Progenitor cell of endocrine pancreas (in vitro differentiated cells): ENCODE measurements at places on chromosomes 3 and 15. TPM values are rescaled to one million over a fixed set of nuclear protein-coding genes. Genes with fewer than 3 reads are reported as not detected.

DNA sequence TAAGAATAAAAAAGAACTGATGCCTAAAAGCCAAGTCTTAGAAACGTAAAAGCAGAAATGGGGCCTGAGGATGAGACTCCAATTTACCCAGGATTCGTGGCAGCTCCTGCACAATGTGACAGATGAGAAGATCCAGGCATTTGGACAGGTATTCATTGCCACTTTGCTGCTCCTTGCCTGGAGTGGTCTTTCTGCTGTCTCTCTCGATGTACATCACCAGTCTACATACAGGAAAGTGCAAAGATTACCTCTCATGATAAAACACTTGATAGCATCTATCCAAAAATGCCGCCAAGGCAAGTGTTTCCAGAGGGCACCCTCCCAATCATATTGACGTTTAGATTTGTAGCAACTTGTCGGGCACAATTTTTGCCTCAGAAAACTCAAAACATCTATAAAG lies 244.3 kb downstream of the ULK4 start:
- no peak for DNase-seq

- DNase-seq = no peak
These were observed 393.7 kb upstream of the ADAMTS9 start for GRCh38 chr3:65081536-65081935.

DNA sequence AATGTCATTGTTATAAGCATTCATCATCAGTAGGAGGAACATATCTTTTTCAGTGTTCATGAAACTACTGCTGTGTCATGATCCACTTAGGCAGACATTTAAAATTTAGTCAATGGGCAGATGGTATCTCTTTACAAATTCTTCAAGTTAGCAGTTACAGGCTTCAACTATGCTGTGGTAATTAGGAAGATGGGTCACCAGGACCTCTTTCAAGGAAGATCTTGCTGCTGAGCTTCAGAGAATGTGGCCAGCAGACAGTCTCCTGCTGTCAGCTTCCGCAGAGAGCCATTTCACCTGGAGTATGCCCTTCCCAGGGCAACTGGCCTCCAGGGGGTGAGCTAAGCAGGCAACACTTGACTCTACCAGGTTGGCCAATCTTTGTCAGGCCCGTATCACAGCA lies 19.4 kb downstream of the IFT57 start:
- no peak for DNase-seq

The AHSG gene
- total RNA-seq = 0.19 and 0.27 TPM in 2 replicates

GRCh38 chr3:59364496-59364895 lies 314.7 kb upstream of the CFAP20DC start:
- no peak for DNase-seq

The ITIH3 gene
- total RNA-seq = 0.87 and 1.2 TPM in 2 replicates

GRCh38 chr15:95499397-95499796 lies 831.1 kb upstream of the NR2F2 start:
- no peak for DNase-seq

The AGTR1 gene
- total RNA-seq = 7.7 and 8.2 TPM in 2 replicates

- no peak for DNase-seq
These were observed 8.9 kb downstream of the DUSP7 start for GRCh38 chr3:52047295-52047960.

The SQOR gene
- total RNA-seq = 35.6 and 39.3 TPM in 2 replicates

GRCh38 chr3:169710619-169711018 lies 47.1 kb upstream of the MECOM start:
- DNase-seq = no peak

DNA sequence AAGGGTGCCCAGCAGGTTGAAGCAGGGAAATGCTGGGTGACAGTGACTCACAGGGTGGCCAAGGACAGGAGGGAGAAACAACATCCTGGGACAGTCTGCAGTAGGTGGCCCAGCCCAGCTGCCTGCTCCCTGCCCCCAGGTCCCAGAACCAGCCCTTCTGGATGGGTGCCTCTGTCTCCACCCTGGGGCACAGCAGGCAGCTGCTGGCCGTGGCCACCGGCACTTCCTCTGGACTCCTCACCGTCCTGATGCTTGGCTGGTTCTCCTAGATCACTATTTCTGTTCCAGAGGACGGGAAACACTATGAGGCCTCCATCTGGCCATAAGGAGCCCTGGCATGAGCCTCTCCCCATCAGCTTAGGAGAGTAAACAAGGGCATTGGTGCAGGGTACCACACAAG lies 258.9 kb downstream of the XXYLT1 start:
- no peak for DNase-seq

- no peak for DNase-seq
These were observed 14.5 kb downstream of the LRRC2 start for GRCh38 chr3:46551615-46552014.

GRCh38 chr3:60009931-60010478 lies 960.2 kb upstream of the CFAP20DC start:
- no peak for DNase-seq

The NPAP1 gene
- 0.65 and 0.67 TPM in 2 replicates for total RNA-seq

- DNase-seq = no peak
These were observed 11.7 kb downstream of the PXYLP1 start for GRCh38 chr3:141243271-141243707.
